Midbrain (tissue), 1 donor: ENCODE measurements at places on chromosomes 6 and 20.

DNA sequence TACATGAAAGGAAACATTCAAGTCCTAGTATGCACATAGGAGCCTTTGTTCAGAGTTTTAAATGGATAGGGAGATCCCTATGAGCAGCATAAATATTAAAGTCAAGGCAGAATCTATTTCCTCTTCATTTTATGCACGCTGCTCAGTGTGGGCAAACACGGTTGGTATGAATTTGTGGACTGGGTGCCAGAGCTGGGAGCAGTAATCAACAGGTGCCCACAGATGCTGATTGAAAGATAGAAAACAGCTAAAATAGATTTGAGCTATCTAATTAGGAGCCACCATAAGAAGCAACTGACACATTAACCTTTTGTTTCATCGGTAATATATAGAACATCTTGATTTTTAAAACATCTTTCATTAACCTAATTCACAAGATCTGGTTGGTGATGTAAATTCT lies 175.5 kb downstream of the EYS start:
- DNase-seq = no peak

GRCh38 chr20:23293689-23294088 lies 56.9 kb upstream of the NXT1 start:
- no peak for DNase-seq

- DNase-seq = no peak
Measured at GRCh38 chr6:73339340-73339739, 14.7 kb downstream of the DPPA5 start.

DNA sequence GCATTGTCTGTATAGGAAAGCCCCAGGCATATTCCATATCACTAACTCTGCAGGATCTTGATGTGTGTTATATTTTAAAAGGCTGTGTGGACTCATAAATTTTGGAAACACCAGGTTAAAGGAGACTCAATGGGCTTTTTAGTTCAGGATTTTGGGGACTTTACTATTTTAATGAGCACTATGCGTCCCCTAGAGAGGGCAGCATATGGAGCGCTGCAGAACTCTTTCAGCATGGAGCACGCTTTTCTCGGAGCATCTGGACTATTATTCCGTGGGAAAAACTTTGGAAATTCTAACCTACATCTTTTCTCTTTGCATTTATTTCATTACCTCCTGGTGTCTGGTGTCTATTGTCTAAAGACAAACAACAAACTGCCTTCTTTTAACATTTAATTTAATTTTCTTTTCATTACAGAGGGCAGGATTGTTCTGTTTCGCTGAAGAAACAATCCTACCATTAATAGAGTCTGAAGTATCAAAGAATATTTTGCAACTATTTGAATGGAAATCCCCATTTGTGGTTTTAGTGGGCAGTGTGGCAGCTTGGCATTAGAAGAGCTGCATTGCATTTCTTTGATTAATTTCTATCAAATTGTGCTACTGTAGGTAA lies 399.9 kb upstream of the HSF2 start:
- no peak for DNase-seq

DNA sequence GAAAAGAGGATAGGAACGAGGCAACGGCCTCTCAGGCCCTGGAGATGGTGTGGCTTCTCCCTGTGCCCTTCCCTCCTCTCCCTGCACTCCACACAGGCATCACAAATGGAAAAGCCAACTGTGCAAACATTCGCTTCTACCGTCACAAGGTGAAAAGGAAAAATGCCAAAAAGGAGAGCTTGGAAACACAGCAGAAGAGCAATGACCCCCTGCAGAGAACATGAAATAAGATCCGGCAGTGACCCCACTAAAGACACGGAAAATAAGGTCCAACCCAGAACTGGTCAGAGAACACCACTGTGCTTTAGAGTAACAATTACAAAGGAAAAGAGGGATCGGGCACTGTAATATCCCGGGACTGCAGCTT lies 63.0 kb downstream of the SLC22A23 start:
- DNase-seq = no peak

GRCh38 chr6:130366107-130367005 lies 539 bp downstream of the TMEM200A start:
- DNase-seq = peak; percentile 32

DNA sequence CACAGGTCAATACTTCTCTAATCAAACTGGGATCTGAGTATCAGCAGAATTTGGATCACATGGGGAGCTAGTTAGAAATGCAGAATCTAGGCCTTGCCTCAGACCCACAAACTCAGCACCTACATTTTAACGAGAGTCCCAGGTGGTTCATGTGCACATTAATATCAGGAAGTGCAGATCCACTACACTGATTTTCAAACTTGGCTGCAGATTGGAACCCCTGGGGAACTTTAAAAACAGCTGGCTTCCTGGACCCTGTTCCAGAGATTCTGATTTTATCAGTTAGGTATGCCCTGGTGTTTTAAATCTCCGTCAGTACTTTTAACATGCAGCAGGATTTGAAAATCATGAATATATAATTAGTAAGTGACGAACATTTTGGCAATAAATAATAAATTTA lies 1.9 kb upstream of the CST8 start:
- no peak for DNase-seq

GRCh38 chr6:56514395-56514794 lies 128.3 kb downstream of the DST start:
- DNase-seq = no peak

- DNase-seq = no peak
Measured at GRCh38 chr20:38173237-38174156, 8.4 kb upstream of the TGM2 start.

- no peak for DNase-seq
Measured at GRCh38 chr20:25081065-25081729, 744 bp downstream of the VSX1 start.

GRCh38 chr6:11036977-11037430 lies 7.1 kb downstream of the ELOVL2 start:
- no peak for DNase-seq

DNA sequence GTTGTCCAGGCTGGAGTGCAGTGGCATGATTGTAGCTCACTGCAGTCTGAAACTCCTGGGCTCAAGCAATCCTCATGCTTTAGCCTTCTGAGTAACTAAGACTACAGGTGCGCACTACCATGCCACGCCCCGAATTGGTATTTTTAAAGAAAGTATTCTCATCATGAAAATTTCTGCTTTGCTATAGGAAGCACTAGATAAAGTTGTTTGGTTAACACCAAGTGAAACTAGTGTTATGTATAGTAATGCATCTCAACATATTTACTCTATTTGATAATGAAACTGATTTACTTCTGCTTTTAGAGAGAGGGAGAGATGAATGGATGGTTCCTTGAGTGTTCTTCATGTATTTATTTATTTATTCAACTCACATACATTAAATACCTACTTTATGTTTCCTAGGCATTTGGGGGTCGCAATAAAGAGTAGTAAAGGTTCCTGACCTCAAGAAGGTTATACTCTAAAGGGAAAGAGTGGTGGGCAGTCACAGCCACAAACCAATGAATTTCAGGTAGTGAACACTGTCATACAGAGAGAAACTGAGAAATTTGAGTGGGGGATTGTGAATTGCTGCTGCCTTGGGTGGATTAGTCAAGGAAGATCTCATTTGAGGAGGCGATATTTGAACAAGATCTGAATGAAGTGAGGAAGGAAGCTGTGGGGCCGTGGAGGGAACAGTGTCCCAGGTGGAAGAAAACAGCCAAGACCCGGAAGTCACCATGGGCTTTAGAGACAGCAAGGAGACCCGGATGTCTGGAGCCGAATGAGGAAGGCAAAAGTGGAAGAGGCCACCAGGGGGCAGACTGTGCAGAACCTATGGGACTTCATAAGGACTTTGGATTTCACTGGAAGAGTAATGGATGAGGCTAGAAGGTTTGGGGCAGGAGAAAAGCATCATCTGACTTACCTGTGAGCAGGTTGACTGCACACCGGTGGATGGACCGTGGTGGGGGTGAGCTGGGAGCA lies 185.6 kb downstream of the TSHZ2 start:
- DNase-seq = peak; percentile 2

DNA sequence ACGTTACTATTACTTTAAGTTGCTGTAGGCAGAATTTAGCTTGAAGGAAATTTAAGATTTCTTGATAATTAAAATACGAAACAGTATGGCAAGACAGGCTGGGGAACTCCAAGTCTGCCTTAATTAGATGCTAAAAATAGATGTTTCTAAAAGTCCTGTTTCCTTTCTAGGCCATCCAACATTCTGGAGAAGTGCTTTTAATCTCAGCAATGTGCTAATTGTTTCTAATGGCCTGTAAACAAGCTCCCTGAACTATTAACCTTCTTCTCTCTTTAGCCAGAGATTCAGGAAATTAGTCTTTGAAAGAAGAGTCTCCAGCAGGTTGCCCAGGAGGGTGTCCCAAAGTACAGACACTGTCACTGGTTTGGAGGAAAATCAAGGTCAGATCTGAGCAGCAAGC lies 677.3 kb upstream of the AGPAT4 start:
- DNase-seq = no peak

DNA sequence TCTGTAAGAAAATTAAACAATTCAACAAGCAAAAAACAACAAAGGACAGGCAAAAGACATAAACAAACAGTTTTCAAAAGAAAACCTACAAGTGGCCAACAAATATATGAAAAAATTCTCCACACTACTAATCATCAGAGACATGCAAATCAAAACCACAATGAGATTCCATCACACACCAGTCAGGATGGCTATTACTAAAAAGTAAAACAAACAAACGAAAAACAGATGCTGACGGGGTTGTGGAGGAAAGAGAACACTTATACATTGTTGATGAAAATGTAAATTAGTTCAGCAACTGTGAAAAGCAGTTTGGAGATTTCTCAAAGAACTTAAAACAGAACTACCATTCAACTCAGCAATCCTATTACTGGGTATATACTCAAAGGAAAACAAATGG lies 537.6 kb downstream of the HDGFL1 start:
- DNase-seq = no peak

DNA sequence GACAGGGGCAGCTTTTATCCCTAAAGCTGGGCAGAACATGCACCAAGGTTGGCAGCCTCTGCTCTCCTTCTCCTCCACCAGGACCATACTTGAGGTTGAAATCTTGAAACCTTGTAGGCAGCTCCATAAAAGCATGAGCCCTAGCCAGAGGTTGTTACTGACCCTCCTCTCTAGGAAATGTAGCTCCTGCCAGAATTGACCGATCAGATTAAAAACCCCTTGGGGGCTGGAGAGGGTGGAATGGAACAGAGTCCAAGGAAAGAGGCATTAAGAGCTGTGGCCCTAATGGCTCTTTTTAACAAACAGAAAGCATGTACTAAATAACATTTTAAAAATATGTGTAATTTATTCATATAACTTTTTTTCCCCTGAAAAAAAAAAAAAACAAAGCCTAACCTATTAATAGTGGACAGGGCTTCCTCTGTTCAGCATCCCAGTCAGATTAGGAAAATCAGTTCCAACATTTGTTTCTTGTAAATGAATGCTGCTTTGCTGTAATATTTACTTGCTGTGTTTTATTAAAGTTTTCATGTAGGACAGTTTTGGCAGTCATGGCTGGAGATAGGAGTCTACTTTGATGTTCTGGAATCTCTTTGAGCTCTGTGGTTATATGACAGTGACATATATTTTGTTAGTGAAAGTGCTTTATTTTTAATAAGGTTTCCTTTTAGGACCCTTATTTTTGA lies 41.3 kb downstream of the MTHFD1L start:
- no peak for DNase-seq

DNA sequence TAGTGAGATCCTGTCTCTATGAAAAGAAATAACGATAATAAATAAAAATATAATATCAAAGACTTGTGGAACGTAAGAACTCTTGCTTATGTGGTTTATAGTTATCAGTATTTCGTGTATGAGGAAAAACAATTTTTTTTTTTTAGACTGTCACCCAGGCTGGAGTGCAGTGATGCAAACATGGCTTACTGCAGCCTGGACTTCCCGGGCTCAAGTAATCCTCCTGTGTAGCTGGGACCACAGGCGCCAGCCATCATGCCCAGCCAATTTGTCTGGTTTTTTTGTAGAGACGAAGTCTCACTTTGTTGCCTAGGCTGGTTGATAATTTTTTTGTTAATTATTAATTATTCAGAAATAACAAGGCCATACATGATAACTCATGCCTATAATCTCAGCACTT lies 18.6 kb upstream of the CDK19 start:
- no peak for DNase-seq

GRCh38 chr20:53711333-53712211 lies 117.9 kb upstream of the ZNF217 start:
- no peak for DNase-seq

DNA sequence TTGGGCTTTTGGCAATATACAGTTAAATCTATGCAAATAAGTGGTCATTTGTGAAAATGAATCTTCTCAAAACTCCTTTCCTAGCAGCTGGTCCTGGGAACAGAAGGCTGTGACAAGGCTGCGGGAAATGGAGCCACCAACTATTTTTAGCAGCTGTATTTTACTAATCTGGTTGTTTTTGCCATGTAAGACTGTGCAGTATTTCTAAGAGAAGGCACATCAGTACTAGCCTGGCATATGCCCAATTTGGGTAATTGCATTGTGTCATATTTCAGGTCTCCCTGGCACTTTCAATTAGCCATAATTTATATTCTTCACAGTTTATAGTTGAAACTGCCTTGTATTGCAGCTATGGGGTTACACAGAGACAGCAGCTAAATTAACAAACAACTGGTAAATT lies 109.6 kb downstream of the MANEA start:
- DNase-seq = no peak

DNA sequence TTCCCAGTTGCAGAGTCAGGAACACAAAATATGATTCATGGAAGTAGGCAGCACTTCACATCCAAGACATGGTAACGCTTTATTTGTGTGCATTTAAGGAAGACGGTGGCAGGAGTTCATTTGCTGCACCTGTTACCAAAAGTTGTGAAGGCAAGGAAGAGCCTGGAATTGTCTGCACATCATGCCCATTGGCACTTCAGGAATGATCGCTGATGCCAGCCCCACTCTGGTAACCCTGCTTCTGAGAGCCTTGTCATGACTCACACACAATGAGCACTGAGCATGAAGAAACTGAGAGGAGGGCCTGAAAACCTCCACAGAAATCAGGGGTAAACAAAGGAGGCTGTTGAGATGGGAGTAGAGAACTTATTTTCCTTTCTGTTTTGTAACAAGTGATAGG lies 181.1 kb downstream of the RPS12 start:
- DNase-seq = no peak

- DNase-seq = no peak
Measured at GRCh38 chr6:168278904-168279303, 40.7 kb downstream of the DACT2 start.

DNA sequence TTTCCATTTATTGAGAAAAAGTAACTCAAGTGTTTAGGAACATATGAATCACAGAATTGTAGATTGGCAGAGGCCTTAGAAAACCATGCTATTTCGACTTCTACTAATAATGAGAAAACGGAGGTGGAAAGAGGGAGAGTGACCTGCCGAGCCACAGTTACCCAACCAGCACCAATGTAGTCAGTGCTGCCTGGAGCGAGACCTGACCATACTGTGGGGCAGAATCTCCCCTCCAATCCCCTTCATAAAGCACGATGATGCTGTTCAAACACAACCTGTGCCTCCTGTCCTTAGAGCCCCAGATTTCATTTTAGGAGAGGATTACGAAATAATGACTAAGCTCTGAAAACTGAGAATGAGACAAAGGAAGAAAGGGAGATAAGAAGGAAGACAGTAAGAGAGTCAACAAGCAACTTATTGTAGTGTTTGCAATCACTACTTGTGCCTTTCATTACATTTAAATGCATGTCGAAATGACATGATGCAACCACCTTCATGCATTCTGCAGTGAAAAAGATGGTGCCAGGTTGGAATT lies 70.6 kb downstream of the ATXN1 start:
- no peak for DNase-seq
